ENCODE measurements at places on chromosomes 4 and X.

- no peak for DNase-seq
Measured at GRCh38 chr4:178339769-178340168, 897.5 kb upstream of the AGA start.

DNA sequence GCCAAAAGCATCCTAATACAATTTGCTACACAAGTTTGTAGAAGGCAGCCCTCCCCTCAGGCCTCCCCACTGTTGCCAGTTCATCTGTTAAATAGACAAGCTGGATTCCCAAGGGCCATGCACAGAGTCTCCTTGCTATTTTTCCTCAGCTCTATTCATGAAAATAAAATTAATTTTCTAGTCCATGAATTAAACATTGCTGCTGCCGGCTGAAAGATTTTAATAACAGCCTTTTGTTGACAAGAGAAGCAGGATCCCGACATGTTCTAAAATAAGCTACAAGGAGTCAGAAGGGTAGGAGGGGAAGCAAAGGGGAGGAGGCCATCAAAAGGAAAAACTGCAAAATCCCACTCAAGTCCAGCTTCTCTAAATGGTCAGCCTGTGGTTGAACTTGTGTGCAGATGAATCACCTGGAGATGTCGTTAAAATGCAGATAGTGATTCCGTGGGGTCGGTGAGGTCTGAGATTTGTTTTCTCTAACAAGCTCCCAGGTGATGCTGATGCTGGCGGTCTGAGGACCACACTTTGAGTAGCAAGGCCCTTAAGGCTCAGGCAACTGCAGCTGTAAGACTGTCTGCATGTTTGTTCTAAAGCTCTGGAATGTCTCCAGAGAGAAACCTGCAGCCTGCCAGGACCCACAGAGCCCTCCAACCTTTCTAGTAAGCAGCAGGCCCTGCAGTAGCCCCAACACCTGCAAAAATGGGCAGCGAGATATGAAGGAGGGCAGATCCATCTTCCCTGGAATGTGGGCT, 9.4 kb downstream of the SCD5 start:
- DNase-seq, result no peak

GRCh38 chr4:65653740-65654361, 16.4 kb downstream of the EPHA5 start:
- DNase-seq, result no peak

DNA sequence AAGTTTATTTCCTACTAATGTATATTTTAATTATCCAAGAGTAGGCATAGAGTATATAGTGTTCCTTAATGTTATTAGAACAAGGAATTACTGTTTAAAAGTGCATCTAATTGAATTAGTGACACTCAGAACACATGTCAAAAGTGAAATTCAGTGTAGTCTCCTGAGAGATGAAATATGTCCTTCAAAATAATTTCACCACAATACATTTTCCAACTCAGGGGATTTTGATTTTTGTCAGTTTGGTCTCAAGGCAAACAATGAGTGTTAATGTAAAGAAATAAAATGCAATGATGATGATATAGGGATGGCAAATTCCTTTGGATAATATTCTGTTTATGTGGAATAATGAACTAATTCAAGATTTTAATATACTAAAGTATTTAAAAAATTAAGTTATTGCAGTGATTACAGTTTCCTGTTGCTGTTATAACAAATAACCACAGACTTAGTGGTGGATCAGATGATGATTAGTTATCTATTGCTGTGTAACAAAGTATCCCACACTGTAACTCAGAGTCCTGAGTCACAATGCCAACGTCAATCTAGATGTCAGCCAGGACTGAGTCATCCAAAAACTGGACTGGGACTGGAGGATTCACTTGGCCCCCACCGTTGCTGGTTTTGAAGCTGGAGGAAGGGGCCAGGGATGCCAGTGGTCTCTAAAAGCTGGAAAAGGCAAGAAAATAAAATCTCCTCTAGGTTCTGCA, 148.0 kb upstream of the SLC7A11 start:
- no peak for DNase-seq

GRCh38 chr4:34466411-34466810, 1777.9 kb downstream of the ARAP2 start:
- DNase-seq, result no peak

DNA sequence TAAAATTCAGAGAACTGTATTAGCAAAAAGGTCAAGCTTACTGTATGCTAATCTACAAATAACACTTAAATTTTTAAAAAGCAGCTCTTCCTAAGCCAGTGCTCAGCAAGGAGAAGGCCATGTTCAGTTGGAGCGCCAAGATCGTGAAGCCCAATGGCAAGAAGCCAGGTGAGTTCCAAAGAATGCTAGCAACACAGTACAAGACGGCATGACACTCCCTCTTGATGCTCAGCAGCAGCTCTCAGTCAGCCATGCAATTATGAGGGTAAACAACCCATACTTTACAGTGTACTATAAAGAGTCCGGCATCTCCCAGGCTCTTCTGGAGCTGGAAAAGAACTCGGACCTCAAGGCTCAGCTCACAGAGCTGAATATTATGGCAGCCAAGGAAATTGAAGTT, 34.9 kb downstream of the STX18 start:
- no peak for DNase-seq

DNA sequence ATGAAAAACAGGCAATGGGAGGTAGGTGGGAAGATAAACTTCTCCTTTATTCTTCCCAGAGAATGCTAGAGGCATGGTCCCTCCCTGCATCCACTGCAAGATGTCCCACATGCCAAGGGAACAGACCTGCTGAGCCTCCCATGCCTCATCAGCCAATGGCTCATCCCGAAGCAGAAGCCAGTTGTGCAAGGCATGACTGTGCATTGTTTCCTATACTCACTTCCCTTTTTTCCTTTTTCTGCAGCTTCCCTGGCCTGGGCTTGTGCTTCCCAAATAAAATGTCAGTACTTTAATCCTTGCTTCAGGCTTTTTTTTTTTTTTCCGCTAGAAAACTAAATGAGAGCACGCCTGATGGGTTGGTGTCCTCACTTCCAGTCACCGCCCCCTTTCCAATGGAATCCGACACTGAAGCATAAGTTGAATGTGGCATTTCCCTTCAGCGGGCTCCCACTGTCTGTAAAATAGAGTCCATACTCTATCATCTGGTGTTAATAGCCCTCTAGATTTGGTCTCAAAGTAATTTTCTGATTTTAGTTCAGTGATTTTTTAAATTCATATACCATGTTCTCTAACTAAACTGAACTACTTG, 239.0 kb upstream of the JADE1 start:
- DNase-seq, result no peak

GRCh38 chr4:67714248-67714583, 13.3 kb upstream of the UBA6 start:
- no peak for DNase-seq

DNA sequence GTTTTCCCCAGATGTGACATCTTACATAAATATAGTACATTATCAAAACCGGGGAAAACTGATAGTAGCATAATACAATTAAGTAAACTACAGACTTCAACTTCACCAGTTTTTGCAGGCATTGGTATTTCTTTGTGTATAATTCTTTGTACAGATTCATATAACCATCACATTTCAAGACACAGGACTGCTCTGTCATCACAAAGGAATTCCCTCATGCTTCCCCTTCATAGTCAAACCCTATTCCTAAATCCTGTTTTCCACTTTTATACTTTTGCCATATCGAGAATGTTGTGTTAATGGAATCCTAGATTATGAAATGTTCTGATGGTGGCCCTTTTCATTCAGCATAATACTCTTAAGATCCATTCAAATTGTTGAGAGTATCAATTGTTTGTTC, 36.0 kb downstream of the STIM2 start:
- no peak for DNase-seq

DNA sequence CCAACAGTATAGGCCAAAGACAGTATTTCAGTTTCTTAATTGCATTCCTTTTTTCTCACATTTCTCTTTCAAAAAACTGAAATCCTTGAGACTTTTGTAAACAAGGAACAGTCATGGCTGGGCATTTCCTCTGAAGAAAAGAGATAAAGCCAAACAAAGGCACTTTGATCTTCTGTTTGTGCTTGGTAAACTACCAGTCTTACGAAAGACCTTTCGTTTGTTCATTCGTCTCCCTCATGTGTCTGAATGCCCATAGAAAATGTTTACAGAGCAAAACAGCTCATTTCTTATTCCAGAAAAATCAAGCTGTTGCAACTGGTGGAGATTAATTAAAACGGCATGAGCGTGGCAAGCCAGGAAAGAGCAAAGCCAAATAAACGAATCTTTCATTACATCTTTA, 178.0 kb downstream of the GASK1B start:
- no peak for DNase-seq

GRCh38 chrX:22164770-22165388, 107.8 kb upstream of the CBLL2 start:
- DNase-seq, result no peak

- DNase-seq, result no peak
Measured at GRCh38 chr4:106796876-106797275, 239.2 kb downstream of the DKK2 start.

DNA sequence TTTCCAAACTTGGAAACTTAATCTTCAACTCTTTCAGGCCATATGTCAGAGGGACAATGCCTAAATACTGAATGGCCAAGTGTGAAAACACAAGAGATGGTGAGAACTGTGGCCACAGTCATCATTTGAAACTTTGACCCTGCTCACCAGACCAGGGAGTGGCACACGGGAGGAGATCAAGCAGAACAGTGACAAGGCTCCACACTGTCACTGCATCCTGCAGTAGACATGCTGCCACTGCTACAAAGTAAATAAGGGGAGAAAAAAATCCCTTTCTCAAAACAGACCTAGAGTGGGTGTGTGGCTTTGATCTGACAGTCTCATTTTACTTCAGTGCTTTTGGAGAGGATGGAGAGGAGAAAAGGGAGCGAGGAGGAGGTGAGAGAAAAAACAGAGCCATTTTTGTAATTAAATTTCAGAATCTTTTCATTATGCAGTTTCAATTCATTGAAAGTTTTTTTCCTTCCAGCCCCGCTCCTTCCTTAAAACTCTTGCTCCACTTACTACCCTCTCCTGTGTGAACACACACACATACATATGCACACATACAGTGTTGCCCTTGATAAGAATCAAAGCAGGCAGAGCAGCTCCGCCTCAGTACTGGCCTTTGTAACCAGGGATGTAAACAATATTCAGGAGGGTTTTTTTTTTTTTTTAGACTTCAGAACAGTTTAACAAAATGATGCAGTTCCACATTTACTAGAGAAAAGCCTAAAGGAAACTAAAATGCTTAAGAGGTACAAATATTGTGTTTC, 34.4 kb downstream of the NEXMIF start:
- DNase-seq, result no peak

GRCh38 chrX:13716905-13717304, 17.5 kb downstream of the TRAPPC2 start:
- peak; percentile 54 for DNase-seq

DNA sequence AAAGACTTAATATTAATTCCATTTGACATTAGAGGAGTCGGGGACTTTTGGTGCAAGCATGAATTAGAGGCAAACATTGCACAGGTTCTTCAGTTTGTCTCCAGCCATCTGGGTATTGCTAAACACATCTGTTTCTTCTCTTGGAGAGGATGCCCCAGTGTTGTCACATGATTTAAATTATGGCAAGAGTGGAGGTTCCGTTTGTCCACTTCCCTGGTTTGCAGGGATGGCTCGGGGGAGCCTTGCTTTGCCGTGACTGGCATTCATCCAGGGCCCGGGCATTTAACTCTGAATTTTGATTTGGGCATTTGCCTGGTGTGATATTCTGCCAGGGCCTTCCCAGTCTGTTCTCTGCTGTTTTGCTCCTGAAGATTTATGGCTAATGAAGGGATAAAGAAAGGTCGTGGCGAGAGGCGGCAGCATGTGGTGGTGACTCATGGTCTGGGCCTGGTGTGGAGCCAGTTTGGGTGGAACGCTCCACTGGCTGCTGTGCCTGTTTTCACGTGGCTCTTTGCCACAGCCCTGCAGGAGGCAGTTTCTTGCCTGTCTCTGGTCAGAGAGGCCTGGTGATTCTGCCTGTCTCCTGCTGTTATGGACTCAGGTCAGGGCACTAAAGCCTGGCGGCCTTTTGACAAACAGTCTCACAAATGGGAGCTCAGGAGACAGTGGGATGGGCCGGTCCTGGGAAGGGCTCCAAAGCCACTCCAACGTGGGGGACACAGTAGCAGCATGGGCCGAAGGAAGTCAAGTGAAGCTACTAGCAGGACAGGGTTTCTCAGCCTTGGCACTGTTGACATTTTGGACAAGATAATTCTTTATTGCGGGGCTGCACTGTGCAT, 99.4 kb upstream of the PGRMC2 start:
- DNase-seq, result peak; percentile 87

GRCh38 chr4:122739174-122739573, 6.7 kb downstream of the BBS12 start:
- no peak for DNase-seq

DNA sequence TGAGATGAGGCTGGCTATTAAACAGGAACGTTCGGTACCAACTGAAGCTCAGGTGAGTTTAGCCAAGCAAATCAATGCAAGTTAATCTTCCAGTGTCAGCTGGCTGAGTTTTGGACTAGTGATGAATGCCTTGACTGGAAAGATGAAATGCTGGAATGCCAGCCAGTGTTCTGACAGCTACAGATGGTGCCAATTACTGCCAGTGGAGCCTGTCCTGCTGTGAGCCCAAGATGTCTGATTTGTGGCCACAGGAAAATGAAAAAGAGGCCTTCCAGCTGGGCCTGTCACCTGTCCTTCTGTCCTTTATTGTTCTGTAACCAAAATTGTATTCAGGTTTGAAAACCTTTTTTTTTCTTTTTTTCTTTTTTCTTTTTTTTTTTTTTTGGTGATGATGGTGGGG, 223.1 kb downstream of the AFF2 start:
- DNase-seq, result no peak

- DNase-seq, result no peak
Measured at GRCh38 chrX:150766351-150767044, 73.3 kb downstream of the MTMR1 start.

DNA sequence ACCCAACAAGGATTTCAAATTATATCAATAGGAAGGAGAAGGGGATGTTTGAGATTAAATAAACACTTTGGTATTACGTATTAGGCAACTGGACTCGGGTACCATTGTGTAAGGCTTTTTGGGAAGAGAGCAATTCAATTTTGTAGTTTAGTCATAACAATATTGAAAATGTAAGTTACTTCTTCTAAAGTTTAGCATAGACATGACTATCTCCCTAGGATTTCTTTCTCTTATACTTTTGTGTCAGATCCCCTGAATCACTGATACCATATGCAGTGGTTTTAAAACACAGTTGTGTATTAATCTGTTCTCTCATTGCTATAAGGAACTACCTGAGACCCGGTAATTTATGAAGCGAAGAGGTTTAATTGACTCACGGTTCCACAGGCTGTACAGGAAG, 123.8 kb upstream of the FAM9C start:
- DNase-seq, result no peak

- DNase-seq, result no peak
Measured at GRCh38 chr4:130257271-130257670, 1161.3 kb downstream of the C4orf33 start.

DNA sequence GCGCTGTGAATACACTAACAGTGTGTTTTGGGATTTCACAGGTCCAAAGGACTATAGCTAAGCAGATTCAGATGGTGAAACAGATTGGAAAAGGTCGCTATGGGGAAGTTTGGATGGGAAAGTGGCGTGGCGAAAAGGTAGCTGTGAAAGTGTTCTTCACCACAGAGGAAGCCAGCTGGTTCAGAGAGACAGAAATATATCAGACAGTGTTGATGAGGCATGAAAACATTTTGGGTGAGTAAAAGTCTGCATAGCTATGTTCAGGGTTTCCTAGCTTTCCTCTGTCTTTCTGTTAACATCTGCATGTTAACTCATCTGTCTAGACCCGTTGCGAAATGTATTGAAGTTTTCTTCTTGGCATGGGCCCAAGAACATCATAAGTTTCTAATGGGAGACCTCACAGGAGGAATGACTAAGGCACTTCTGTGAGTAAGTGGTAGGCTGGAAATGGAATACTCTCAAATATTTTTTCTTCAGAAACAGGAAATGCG, 372.1 kb downstream of the BMPR1B start:
- DNase-seq, result no peak

- no peak for DNase-seq
Measured at GRCh38 chr4:42729505-42730237, 72.8 kb upstream of the ATP8A1 start.
